ENCODE measurements at places on chromosomes 1 and 21.

- DNase-seq: peak; percentile 9
Observed at GRCh38 chr1:60280256-60280655, 206.7 kb upstream of the C1orf87 start.

GRCh38 chr1:224458996-224459395 is 24.4 kb upstream of the WDR26 start:
- no peak for DNase-seq

GRCh38 chr1:70072231-70072751 is 133.1 kb downstream of the LRRC40 start:
- no peak for DNase-seq

DNA sequence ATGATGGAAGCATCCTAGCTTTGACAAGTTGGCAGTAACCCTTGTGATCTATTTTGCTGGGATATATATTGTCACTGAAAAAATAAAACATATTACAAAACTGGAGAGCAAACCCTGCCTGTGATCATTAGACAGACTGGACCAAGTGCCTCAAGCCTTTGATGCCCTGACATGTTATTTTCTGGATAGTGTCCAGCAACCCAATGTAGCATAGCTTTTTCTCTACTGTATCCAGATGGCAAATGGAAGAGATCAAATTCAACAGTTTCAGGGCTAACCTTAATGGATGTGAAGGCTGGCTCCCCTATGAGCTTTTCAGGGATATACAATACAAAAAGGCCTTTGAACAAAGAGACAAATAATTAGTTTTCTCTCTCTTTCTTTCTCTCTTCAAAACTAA is 25.1 kb downstream of the WARS2 start:
- DNase-seq: peak; percentile 32

- no peak for DNase-seq
Observed at GRCh38 chr1:167909691-167910180, 4.2 kb downstream of the ADCY10 start.

- DNase-seq: no peak
Observed at GRCh38 chr1:7896994-7897393, 43.6 kb downstream of the TNFRSF9 start.

Measured in NCI-H524 (cell line).